ENCODE measurements at places on chromosomes 5 and 9. TPM values are rescaled to one million over a fixed set of nuclear protein-coding genes. Genes with fewer than 3 reads are reported as not detected.

- H3K36me3 ChIP-seq = no peaks in the 10 kb centered on the region
- H3K4me1 ChIP-seq = no peaks in the 10 kb centered on the region
- no peak overlapping the region for H3K27ac ChIP-seq
- H3K27me3 ChIP-seq = no peaks in the 10 kb centered on the region
- DNase-seq = peak; percentile 70
Measured at GRCh38 chr5:8184455-8185063, 315.6 kb downstream of the MTRR start.

DNA sequence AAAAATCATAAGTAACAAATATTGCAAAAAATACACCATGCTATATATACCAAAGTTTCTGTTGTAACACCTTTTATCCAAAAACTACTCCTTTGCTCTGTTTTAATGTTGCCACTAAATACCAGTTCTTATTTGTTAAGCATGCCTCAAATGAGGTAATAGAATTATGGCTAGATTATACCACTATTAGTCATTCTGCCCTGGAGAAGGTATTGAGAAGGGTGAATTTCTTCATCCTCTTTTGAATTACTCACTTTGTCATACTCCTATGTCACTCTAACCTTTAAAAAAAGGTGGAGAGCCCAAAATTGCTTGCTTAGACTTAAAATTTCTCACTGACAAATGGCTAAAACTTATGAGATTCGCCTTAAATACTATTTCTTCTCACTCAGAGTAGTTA lies 750.9 kb downstream of the MAT2B start:
- DNase-seq = no peak
- no peaks in the 10 kb centered on the region for H3K36me3 ChIP-seq
- H3K27me3 ChIP-seq = no peaks in the 10 kb centered on the region

DNA sequence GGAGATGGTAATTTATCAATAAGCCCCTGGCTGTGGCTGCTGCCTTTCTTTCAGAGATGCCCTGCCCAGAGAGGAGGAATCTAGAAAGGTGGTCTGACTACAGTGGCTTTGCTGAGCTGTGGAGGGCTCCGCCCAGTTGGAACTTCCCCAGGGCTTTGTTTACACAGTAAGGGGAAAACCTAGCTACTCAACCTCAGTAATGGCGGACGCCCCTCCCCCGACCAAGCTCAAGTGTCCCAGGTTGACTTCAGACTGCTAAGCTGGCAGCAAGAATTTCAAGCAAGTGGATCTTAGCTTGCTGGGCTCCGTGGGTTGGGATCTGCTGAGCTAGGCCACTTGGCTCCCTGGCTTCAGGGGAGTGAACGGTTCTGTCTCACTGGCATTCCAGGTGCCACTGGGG lies 865.4 kb upstream of the ACO1 start:
- no peaks in the 10 kb centered on the region for H3K4me1 ChIP-seq
- H3K27ac ChIP-seq = no peak overlapping the region
- no peak for DNase-seq
- H3K4me3 ChIP-seq = no peak overlapping the region
- no peaks in the 10 kb centered on the region for H3K27me3 ChIP-seq

DNA sequence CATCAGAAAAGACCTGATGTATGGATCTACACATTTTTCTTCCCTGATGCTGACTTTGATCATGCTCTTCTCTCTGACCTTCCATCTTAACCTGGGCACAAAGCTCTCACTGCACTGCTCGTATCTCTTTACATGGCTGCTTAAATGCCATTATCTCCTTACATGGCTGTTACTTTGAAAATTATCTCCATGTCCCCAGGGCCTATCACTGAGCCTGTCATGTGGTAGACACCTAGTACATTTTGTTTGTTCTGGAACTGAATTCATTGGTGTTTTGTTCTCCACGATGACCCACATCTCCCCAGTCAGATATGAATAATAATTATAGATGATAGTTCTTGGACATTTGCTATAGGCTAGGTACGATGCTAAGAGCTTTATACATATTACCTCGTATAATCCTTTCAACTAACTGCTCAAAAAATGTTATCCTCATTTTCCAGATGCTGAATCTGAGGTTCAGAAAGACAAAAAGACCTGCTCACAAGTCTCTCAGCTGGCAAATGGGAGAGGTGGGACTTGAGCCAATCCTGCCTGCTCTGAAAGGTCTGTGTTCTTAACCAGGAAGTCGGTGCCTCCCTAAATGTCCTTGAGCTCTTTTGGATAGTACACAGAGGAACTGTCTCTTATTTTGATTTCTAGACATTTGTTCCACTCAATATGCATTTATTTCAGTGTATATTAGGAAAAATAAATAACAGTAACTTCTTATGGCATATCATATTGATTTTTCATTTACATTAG lies 9.8 kb upstream of the CPEB4 start:
- DNase-seq = no peak
- no peaks in the 10 kb centered on the region for H3K27me3 ChIP-seq
- H3K4me1 ChIP-seq = no peaks in the 10 kb centered on the region
- H3K27ac ChIP-seq = no peak overlapping the region
- H3K36me3 ChIP-seq = no peaks in the 10 kb centered on the region

DNA sequence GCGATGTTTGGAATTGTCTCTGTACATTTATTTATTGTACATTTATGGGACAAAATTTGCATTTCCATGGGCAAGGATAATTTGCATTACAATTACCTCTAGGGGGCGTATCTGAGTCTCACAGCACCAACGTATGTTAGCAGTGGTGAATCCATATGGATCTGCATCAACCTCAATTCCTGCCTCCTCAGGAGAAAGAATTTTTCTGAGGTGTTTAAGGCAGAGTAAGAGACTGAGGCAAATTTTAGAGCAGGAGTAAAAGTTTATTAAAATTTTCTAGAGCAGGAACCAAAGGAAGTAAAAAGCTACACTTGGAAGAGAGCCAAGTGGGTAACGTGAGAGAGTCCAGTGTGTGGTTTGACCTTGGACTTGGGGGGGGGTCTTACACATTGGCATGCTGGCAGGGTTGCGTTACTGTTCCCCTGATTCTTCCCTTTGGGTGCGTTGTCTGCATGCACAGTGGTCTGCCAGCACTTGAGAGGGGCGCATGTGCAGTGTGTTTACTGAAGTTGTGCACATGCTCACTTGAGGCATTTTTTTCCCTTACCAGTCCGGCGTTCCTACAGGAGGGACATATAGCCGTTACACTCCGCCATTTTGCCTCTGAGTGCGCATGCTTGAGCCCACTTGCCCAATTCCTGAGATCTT lies 21.0 kb upstream of the RAB14 start:
- H3K36me3 ChIP-seq = no peaks in the 10 kb centered on the region
- H3K27ac ChIP-seq = no peak overlapping the region
- peaks cover 30% of the 10 kb centered on the region for H3K4me1 ChIP-seq
- H3K27me3 ChIP-seq = peaks cover 31% of the 10 kb centered on the region

- H3K36me3 ChIP-seq = no peaks in the 10 kb centered on the region
- H3K4me3 ChIP-seq = no peak overlapping the region
Measured at GRCh38 chr9:91223000-91223399, 138.7 kb downstream of the AUH start.

DNA sequence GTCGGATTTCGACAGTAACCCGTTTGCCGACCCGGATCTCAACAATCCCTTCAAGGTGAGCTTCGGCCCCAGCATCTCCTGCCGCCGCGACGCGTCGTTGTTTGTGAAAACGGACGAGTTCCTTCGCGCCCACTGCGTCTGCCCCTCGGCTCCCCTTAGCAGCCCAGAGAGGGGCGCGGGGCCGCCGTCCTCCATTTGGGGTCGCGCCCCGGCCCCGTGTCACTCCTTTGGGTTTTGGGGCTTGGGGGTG lies 182 bp downstream of the SCAMP1 start:
- no peaks in the 10 kb centered on the region for H3K36me3 ChIP-seq
- H3K27ac ChIP-seq = peak overlapping the region; percentile 42
- no peak for DNase-seq

DNA sequence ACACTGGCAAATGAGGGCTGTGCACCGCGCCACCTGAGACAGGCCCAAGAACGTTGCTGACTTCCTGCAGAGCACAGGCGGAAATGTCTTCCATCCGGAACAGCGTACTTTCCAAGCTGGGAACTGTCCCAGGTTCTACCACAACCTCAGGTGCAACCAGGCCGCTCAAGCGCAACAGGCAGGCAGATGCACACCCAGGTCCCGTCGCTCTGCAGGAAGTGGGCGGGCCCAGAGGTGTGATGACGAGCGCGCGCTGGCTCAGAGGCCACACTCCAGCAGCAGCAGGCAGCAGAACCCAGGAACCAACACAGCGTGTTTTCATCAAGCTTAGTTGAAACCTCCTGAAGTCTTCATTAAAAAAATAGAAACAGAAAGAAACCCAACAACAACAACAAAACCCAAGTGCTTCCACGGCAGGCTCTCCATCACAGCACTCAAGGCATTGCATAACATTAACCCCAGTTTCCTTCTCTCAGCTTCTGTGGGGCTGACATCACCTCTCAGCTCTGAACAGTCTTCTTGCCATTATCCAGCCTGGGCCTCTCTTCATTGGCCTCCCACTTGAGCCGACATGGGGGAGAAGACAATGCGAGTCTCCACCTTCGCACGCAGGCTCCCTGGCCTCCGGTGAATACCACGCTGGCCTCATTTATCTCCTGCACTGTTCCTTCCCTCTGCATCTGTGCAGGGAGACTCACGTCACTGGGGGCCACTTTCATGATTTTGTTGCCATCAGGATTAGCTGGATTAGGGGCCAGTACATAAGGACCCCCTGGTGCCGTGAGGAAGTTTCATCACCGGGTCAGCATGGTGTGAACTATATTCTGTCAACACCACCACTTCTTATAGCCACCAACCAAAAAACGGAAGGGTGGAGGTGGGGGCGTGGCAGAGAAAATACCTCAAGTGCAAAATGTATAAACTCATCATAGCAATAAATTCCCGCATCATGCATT lies 22.1 kb downstream of the PTCH1 start:
- H3K4me1 ChIP-seq = peaks cover 83% of the 10 kb centered on the region
- H3K27me3 ChIP-seq = no peaks in the 10 kb centered on the region
- DNase-seq = peak; percentile 65
- H3K27ac ChIP-seq = peak overlapping the region; percentile 98

The NFIB gene
- total RNA-seq = 0.40 TPM

The ANKRD31 gene
- total RNA-seq = 0.74 TPM

The SLC25A25 gene
- total RNA-seq = 8.5 TPM

DNA sequence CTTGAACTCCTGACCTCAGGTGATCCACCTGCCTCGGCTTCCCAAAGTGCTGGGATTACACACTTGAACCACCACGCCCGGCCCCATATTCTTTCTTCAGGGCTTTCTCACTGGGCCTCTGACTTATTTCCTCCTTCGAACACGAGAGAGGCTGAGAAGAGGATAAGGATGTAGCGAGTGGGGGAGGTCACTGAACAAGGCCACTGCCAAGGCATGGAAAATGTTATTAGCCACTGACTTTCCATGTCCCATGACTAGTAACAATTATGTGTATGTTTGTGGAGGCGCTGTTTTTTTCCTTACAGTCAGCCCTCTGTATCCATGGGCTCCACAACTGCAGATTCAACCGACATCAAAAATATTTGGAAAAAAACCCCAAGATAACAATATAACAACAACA lies 12.3 kb upstream of the FCHSD1 start:
- H3K4me3 ChIP-seq = no peak overlapping the region
- H3K4me1 ChIP-seq = no peaks in the 10 kb centered on the region
- no peak for DNase-seq
- H3K27ac ChIP-seq = no peak overlapping the region
- peaks cover 3% of the 10 kb centered on the region for H3K36me3 ChIP-seq

The DAB2IP gene
- total RNA-seq = 24.3 TPM

The BTNL3 gene
- 0.34 TPM for total RNA-seq

DNA sequence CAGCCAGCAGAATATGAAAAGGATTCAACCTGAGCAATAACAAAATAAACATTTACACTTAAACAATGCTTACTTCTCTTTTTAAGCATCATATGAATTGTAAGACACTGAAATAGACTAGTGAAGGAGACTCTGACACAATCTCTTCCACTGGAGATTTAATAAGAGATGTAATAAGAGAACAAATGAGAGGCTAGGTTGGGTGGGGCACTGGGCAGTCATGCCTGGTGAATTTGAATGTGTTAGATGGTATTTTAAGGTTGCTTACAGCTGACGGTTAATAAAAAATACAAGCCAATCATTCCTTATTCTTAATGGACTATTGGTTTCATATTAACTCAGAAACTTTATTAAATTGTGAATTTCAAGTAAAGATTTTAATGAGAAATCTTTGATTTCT lies 105.9 kb upstream of the TARS1 start:
- H3K36me3 ChIP-seq = no peaks in the 10 kb centered on the region
- no peak for DNase-seq
- H3K4me3 ChIP-seq = no peak overlapping the region
- H3K27me3 ChIP-seq = no peaks in the 10 kb centered on the region

GRCh38 chr9:127128341-127129072 lies 6.1 kb upstream of the ANGPTL2 start:
- H3K27ac ChIP-seq = no peak overlapping the region
- no peak for DNase-seq
- no peaks in the 10 kb centered on the region for H3K36me3 ChIP-seq
- H3K27me3 ChIP-seq = no peaks in the 10 kb centered on the region
- H3K4me3 ChIP-seq = no peak overlapping the region

The FOXD4 gene
- not detected for total RNA-seq

- no peak for DNase-seq
- no peaks in the 10 kb centered on the region for H3K36me3 ChIP-seq
- H3K27ac ChIP-seq = peak overlapping the region; percentile 51
- peaks cover 4% of the 10 kb centered on the region for H3K4me1 ChIP-seq
- no peak overlapping the region for H3K4me3 ChIP-seq
Measured at GRCh38 chr5:55492449-55492848, 42.3 kb downstream of the PLPP1 start.

The KIAA0825 gene
- total RNA-seq = 3.7 TPM

- no peaks in the 10 kb centered on the region for H3K27me3 ChIP-seq
- no peaks in the 10 kb centered on the region for H3K4me1 ChIP-seq
- H3K4me3 ChIP-seq = no peak overlapping the region
- no peak overlapping the region for H3K27ac ChIP-seq
Measured at GRCh38 chr5:38431242-38431853, 125.1 kb downstream of the LIFR start.

The ITGA2 gene
- total RNA-seq = 2.6 TPM

DNA sequence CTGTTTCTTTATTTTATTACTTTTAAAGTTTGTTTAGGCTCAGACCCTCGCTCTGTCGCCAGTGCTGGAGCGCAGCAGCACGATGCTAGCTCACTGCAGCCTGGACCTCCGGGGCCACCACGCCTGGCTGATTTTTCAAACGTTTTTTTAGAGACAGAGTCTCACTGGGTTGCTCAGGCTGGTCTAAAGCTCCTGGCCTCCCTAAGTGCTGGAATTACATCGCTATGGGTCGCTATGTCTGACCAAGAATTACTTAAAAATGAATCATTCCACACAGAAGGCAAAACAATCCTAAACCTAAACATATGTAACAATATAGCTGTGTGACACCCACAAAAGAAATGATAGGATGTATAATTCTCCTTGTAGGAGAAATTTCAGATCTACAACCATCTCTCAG lies 86.9 kb upstream of the SIMC1 start:
- no peak overlapping the region for H3K27ac ChIP-seq
- no peaks in the 10 kb centered on the region for H3K36me3 ChIP-seq
- H3K4me1 ChIP-seq = peaks cover 26% of the 10 kb centered on the region

GRCh38 chr5:307794-308579 lies 13.5 kb upstream of the AHRR start:
- no peak for DNase-seq
- H3K27ac ChIP-seq = peak overlapping the region; percentile 81
- H3K27me3 ChIP-seq = no peaks in the 10 kb centered on the region
- H3K36me3 ChIP-seq = no peaks in the 10 kb centered on the region
- H3K4me1 ChIP-seq = peaks cover 13% of the 10 kb centered on the region

The LRRC14B gene
- total RNA-seq = not detected

GRCh38 chr5:10307206-10308148 lies at the start of gene CMBL:
TSS of gene CMBL (minus strand) at chr5:10307902. CDS start at chr5:10290762, 17,140 bp downstream.
- peaks cover 22% of the 10 kb centered on the region for H3K27me3 ChIP-seq
- H3K36me3 ChIP-seq = no peaks in the 10 kb centered on the region
- DNase-seq = peak; percentile 52
- no peak within 1 kb of the TSS for H3K27ac ChIP-seq
- H3K4me3 ChIP-seq = peak within 1 kb of the TSS; percentile 71

GRCh38 chr5:165714598-165714997 lies 2209.2 kb downstream of the MAT2B start:
- H3K36me3 ChIP-seq = no peaks in the 10 kb centered on the region
- H3K27ac ChIP-seq = no peak overlapping the region
- no peak for DNase-seq
- peaks cover 6% of the 10 kb centered on the region for H3K4me1 ChIP-seq
